ENCODE measurements at places on chromosomes 7 and 10.

GRCh38 chr7:128902761-128903585 is 7.5 kb downstream of the KCP start:
- no peak for DNase-seq

- no peak for DNase-seq
Measured at GRCh38 chr7:122864016-122864415, 22.2 kb downstream of the CADPS2 start.

DNA sequence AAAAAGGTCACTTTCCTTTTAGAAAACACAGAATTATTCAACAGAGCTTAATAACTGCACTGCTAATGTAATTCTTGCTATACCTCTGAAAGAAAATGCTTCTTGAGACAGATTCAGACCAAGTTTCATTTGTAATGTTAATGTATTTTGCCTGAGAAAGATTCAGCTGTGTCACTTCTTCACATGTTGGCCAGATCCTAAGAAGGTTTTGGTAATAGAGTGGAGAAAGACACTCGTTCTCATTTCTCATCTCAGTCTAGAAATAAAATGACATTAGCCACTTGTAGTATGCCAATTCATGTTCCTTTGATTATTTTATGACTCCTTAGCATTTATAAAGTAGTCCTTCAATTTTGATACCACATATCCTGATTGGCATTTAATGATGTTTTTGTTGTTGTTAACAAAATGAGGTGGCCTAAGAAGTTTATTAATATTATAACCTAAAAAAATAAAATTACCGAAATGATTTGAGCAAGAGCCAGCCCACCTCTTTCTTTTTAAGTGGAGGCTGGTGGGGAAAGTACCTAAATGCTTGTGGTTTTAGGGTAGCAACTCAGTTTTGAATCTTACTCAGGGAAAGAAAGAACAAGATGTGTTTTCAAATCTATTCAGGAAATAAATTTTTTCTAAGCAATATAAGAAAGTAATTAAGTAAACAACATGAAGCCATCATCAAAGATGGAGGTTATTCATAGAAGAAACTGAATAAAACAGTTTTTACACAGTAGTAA is 16.4 kb upstream of the ELAPOR2 start:
- DNase-seq, result no peak

DNA sequence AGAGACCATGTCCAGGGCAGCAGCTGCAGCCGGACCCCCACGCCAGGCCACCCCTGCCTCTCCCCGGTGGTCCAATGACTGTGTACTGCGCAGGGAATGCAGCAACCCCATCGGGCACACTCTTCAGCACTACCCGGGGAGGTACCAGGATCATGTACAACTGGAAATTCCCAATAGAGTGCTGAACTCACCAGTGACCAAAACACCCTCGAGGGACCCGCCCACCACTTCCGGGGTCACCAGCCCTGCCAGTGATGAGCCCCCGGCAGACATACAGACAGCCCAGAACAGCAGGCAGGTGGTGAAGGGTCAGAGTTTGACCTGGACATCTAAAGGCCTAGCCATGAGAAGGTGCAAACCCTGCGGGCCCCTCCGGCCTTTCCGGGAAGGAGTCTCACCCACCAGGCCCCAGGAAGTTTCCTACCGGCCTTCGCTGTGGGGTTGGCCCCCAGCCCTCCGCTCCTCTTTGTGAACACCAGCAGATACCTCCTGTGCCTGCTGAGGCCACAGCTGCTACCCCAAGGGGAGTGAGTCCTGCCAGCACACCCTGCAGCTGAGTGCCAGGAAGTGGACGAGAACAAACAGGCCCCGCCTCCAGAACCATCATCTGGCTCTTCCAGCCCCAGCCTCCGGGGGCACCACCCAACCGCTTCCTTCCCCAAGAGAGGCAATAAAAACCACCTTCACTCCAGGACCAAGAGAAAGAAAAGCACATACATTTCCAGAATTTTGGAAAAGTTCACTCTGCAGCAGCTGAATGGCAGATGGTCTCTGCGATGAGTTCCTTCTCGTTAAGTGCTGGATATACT is 5.0 kb upstream of the ANKRD61 start:
- peak; percentile 49 for DNase-seq

DNA sequence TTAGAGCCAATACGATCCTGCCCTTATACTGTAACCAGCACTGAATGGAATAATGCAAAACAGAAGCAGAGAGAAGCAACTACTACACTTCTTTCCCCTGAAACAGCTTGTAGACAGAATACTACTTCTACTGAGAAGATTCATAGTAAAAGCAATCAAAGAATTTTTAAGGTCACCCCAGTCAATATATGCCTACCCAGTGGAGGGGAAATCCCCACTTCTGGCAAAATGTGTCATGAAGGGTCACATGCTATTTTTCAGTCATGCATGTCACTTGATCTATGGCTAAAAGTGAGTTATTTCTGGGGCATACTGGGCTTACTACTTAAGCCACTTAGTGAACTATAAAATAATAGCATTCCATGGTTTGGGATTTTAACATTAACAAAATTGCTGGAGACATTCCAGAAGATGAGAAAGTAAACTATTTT is 25.6 kb downstream of the IRF5 start:
- no peak for DNase-seq

GRCh38 chr10:124362568-124362967 is 56.2 kb downstream of the OAT start:
- no peak for DNase-seq

DNA sequence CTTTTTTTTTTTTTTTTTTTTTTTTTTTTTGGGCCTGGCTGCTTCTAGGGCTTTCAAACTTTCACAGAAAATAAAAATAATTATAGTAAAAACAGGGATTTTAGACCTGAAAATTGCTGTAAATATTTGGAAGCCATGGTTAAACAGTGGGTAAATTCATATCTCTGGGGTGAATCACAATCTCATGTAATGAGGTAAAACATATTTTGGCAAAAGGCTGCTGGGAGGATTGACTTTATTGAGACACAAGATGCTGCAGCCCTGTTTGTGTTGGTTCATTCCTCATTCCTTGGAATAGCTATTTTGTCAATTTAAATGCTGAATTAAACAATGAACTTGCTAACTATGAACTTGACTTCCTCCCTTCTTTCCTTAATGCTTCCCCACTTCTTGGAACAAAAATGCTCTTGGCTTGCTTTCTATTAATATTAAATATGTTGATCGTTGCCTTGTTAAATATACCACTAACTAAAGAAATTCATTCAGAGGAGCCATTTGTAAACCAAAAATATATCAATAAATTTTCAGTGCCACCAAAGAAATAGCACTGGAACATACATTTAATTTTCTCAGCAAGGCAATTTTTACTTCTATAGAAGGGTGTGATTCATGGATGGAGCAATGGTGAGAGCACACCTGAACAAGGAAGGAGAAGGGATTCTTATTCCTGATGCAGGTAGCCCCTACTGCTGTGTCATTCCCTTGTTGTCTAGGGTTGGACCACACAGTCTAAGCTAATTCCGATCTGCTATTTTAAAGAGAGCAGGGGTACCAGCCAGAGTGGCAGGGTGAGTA is 24.6 kb downstream of the AGK start:
- DNase-seq, result no peak

GRCh38 chr10:71968553-71969474 is 4.6 kb downstream of the CHST3 start:
- DNase-seq, result no peak

DNA sequence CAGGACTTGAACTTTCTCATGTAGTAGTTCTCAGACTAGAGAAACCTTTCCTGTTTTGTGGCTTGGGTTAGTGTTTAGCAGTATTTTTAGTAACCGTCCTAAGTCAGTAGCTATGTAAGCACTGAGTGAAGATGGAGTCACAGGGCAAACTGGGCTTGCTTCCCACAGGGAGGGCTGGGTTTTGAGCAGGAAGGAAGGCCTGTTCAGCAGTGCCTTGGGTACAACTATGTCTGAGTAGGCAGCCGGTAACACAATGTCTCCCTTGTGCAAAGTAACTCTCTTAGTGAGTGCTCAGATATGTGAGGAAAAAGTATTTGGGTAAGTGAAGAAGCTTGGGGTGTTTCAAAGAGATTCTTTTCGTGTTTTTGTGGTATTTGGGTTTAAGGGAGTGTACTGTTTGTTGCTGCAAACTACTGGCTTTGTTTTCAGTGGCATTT is 96.4 kb downstream of the CCSER2 start:
- DNase-seq, result no peak

DNA sequence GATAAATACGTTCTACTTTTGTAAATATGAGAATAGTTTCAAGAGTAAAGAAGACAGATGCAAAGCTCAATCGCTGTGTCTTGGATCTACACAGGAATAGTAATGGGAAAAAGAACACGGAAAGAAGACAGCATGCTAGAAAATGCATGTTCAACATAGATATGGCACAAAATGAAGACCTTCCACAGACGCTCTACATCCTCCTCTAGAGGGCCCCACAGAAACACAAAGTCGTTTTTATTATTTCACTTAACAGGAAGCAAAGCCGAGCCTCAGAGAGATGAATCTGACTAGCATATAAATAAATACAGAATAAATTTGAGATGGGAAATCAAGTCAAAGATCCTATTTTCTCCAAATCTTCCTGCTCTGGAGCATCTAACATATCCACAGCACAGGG is 292.6 kb downstream of the PARD3 start:
- no peak for DNase-seq

DNA sequence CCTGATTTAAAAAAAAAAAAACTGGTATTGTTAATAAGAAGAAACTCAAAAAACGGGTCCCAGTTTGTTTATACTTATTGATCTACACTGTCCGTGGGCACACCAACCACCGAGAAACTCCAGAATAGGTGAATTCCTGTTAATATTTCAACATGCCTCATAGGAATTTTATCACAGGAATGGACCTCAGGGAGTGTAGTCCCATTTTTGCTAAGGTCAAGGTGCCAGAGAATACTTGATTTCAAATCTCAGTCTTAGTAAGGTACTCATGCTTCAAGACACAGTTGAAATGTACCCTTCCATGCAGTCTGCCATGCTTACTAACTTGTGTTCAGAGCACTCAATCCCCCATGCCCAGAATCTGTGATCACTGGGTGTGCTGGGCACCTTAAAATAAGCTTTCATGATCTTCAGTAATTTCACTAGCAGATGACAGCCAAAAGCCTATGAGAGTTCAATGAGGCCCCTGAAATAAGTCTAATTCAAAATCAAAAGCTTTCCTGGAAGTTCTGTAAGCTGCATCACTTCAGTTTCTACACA is 385.7 kb downstream of the TNS3 start:
- no peak for DNase-seq

GRCh38 chr7:18684916-18685315 is 189.4 kb downstream of the HDAC9 start:
- DNase-seq, result no peak

DNA sequence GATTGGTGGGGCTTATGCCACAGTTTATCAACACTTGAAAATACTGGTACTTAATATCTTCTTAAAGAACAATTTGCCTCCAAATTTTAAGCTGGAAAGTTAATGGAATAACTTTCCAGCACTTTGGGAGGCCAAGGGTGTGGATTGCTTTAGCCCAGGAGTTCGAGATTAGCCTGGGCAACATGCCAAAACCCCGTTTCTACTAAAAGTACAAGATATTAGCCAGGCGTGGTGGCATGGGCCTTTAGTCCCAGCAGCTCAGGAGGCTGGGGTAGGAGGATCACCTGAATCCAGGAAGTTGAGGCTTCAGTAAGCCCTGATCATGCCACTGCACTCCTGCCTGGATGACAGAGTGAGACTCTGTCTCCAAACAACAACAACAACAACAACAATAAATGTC is 56.0 kb downstream of the PRF1 start:
- no peak for DNase-seq

DNA sequence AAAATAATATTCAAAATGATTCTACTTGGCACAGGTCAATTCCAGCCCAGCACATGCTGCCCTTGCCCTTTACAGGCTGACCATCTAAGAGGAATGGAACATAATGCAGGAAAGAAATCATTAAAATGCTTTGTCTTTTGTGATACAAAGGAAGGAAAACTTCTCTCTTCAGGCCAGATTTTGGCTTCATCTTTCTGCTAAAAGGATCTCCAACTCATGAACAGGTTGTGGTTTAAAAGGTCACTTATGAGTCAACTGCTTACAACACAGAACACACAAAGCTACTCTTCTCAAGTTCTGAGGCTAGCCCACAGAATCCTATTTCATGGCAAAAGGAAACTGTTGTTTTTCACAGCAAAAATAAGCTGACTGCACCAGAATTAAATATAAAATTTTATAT is 197.1 kb downstream of the DOCK4 start:
- DNase-seq, result no peak

GRCh38 chr10:12348294-12348869 is 965 bp upstream of the CAMK1D start:
- no peak for DNase-seq

DNA sequence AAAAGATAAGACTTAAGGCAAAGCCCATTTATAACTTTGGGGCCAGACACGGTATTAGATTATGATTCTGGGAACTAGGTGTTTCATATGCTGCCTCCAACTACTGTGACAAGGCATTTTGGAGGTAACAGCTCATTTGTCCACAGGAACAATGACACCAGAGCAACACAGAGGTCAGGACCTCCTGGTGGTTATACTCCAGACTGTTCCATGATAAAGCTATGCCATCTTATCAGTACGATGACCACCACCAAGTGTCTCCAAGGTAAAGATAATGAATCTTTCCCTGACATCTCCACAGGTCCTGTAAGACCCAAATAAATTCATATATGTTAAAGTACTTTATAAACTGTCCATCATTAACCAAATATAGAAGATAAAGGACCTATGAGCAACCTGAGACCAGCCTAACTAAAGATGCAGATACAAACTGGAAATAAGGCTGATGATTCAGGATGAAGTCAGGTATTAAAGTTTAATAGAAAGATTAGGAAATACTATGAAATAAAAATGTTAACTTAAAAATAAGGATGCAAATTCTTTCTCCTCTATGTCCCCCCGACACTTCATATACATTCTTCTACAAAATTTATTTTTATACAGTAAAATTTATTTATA is 26.2 kb downstream of the CUL2 start:
- no peak for DNase-seq

GRCh38 chr7:1225441-1226185 is 7.1 kb upstream of the UNCX start:
- peak; percentile 17 for DNase-seq

- peak; percentile 13 for DNase-seq
Measured at GRCh38 chr7:149773446-149774236, at the start of gene ZNF467. Gene ZNF467 (minus strand): TSS chr7:149773588. CDS start chr7:149771032, 2,556 bp downstream.

DNA sequence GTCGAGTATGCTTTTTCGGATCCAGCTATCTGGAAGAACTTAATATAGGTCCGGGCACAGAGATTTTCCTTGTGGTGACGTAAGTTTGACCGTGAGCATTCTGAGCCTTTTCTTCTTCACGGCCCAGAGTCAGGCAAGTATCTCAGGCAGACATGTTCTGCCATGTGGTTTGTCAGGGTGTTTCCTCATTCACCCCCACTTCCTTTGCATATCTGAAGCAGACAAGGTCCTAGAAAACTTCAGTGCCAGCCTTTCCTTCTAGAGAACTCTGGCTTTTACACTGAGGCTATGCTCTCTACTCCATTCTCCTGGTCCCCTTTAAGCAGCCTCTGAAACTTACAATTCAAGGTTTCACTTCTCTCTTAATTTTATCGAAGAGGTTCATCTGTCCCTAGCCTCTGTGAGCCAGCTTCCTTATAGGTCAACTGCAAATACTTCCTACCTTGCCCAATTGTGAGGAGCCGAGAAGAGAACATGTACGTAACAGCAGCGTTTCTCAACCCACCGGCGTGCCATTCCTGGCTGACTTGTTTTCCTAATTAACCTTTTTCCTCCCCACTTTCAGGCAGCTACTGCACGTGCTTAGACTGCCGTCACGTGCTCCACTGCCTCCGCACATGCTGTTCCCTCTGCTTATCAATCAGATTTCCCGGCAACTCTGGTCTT is 47.3 kb downstream of the CDCA7L start:
- DNase-seq, result no peak

All from stimulated activated CD8-positive, alpha-beta memory T cell treated with anti-CD3 and anti-CD28 coated beads, Interleukin-4, amount 100 ng/mL, for 1 hour (primary cell).